Lung (tissue), 17 donors: ENCODE measurements at places on chromosomes 5 and 9. TPM values are rescaled to one million over a fixed set of nuclear protein-coding genes. Genes with fewer than 3 reads are reported as not detected.
A peak's percentile ranks its signal among the peaks of the same experiment; 100 is the strongest.

GRCh38 chr9:134494273-134494815 is 147.3 kb upstream of the COL5A1 start:
- H3K4me3 ChIP-seq = no peak overlapping the region
- no peaks in the 10 kb centered on the region for H3K4me1 ChIP-seq
- no peaks in the 10 kb centered on the region for H3K27me3 ChIP-seq
- no peak overlapping the region for H3K27ac ChIP-seq
- DNase-seq = no peak
- no peaks in the 10 kb centered on the region for H3K36me3 ChIP-seq

- no peaks in the 10 kb centered on the region for H3K36me3 ChIP-seq
- DNase-seq = peak; percentile 65
- peaks cover 10% of the 10 kb centered on the region for H3K4me1 ChIP-seq
- no peak overlapping the region for H3K4me3 ChIP-seq
Measured at GRCh38 chr5:144142139-144142823, 28.2 kb downstream of the YIPF5 start.

GRCh38 chr9:128020692-128021091 is 39.9 kb upstream of the EEIG1 start:
- no peak for DNase-seq
- no peaks in the 10 kb centered on the region for H3K4me1 ChIP-seq
- no peaks in the 10 kb centered on the region for H3K27me3 ChIP-seq
- H3K4me3 ChIP-seq = no peak overlapping the region

DNA sequence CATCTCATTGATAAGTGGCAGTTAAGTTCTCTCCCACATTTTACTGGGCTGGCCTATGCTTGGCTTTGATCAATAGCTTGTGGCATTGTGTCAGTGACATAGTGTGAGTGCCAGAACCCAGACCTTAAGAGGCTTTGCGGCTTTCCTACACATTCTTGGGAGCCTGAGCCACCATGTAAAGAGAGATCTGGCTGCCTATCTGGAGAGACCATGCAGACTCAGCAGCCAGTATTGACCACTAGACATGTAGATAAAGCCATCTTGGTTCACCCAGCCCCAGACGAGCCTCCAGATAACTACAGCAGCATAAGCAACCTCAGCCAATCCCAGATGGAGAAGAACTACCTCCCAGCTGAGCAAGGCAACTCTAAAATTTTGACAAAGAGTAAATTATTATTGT is 28.6 kb downstream of the C9orf153 start:
- H3K4me1 ChIP-seq = no peaks in the 10 kb centered on the region
- no peak overlapping the region for H3K27ac ChIP-seq
- no peaks in the 10 kb centered on the region for H3K27me3 ChIP-seq
- peaks cover 3% of the 10 kb centered on the region for H3K36me3 ChIP-seq
- no peak for DNase-seq
- H3K4me3 ChIP-seq = no peak overlapping the region

- H3K27ac ChIP-seq = no peak overlapping the region
- H3K36me3 ChIP-seq = no peaks in the 10 kb centered on the region
- H3K4me1 ChIP-seq = no peaks in the 10 kb centered on the region
- DNase-seq = no peak
- no peak overlapping the region for H3K4me3 ChIP-seq
Measured at GRCh38 chr9:93869088-93869487, 86.1 kb downstream of the BARX1 start.

- H3K4me1 ChIP-seq = peaks cover 31% of the 10 kb centered on the region
- H3K36me3 ChIP-seq = no peaks in the 10 kb centered on the region
- no peak for DNase-seq
- H3K27me3 ChIP-seq = no peaks in the 10 kb centered on the region
Measured at GRCh38 chr9:4592295-4592694, 69.8 kb upstream of the PLPP6 start.

DNA sequence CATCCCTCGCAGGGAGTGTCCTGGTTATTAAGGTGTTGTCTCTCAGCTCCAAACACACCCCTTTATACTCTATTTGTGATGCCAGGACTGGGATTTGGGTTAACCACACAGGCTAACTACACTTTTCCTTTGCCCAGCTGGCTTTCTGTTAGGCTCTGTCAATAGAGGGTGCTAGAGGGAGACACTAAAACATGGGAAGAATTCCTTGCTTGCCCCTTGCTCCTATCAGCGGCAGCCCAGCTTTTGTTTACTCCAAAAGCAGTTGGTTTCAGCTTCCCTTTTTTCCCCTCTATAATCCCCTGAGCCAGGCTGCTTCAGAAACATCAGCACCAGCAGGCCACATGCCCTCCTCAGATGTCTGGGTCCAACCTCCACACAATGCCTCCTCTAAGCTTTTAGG is 297.1 kb downstream of the KCTD16 start:
- peaks cover 22% of the 10 kb centered on the region for H3K4me1 ChIP-seq
- no peaks in the 10 kb centered on the region for H3K36me3 ChIP-seq
- DNase-seq = peak; percentile 75
- H3K4me3 ChIP-seq = no peak overlapping the region
- no peak overlapping the region for H3K27ac ChIP-seq

DNA sequence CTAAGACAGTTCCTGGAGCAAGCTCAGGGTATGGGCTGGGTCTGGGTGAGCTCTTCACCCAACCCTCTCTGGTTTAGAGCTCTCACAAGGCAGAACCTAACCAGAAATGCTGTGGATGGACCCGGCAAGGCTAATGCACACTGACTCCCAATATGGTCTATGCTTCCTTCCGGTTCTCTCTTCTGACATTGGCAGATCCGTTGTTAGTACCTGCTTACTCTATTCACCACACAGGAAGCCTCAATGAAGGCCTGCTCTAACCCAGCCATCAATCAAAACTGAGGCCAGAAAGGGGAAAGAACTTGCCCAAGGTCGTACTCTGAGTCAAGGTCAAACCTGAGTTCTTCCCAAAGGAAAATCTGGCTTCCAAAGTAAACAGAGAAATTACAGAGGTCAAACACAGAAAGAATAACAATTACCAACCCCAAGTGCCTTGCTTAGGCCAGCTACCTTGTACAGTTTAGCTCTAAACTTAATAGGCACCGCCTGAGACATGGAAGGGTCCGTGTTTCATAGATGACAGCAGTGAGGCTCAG is 46.0 kb upstream of the AKNA start:
- DNase-seq = no peak
- H3K4me1 ChIP-seq = no peaks in the 10 kb centered on the region
- no peaks in the 10 kb centered on the region for H3K27me3 ChIP-seq
- no peaks in the 10 kb centered on the region for H3K36me3 ChIP-seq
- H3K27ac ChIP-seq = no peak overlapping the region
- no peak overlapping the region for H3K4me3 ChIP-seq

DNA sequence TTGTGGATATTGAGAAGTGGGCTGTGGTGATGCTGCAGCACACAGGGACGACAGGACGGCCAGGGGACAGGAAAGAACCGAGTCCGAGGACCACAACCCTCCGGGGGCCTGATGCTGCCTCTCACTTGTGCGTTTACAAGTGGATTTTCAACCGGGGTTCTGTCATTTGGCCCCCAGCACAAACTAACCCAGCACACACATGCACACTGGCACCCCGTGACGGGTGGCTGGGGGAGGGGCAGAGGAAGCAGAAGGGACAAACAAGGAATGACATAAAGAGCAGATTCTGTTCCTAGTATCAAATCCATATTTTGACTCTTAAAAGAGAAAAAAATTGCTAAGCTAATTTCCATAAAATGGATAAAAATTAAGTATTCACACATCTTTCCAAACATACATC is 18.3 kb upstream of the ZFYVE16 start:
- no peak overlapping the region for H3K27ac ChIP-seq
- no peak for DNase-seq
- no peaks in the 10 kb centered on the region for H3K27me3 ChIP-seq
- no peak overlapping the region for H3K4me3 ChIP-seq
- no peaks in the 10 kb centered on the region for H3K36me3 ChIP-seq

DNA sequence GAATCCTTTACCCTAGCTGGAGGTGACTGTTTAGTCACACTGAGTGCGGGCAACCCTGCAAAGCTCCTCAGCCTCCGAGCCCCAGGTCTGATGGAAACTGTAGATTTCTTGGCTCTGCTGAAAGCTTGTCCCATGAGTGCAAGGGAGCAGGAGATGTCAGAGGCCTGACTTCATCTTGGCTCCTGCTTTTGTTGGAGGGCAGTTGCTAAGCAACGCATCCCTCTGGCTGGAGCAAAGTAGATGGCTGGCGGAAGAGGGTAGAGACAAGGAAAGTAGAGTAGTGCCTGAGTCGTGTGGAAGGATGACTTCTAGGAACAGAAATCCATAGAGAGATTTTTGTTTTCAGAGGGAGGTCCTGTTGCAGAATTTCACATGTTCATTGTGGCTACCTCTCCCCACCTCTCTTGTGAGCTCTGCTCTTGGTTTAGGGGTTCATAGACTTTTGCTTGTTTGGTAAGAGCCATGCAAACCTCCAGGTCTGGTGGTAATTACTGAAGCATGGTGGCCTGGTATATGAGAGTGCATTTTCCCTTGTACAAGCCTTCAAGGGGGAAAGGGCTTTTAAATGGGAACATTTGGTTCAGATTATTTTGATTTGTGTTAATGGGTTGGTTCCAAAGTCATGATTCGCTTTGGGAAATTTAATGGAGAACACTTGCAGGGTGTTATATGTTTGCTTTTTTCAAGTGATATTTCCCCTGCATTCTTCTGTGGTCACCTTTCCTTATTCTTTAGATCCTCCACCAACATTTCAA is 71.5 kb downstream of the ARHGAP26 start:
- no peaks in the 10 kb centered on the region for H3K27me3 ChIP-seq
- no peaks in the 10 kb centered on the region for H3K36me3 ChIP-seq
- DNase-seq = peak; percentile 38

GRCh38 chr9:88481933-88482332 is 53.0 kb upstream of the NXNL2 start:
- DNase-seq = no peak
- H3K27me3 ChIP-seq = no peaks in the 10 kb centered on the region
- no peaks in the 10 kb centered on the region for H3K4me1 ChIP-seq

- no peaks in the 10 kb centered on the region for H3K4me1 ChIP-seq
- no peaks in the 10 kb centered on the region for H3K27me3 ChIP-seq
- no peak overlapping the region for H3K27ac ChIP-seq
- H3K4me3 ChIP-seq = no peak overlapping the region
- H3K36me3 ChIP-seq = no peaks in the 10 kb centered on the region
Measured at GRCh38 chr9:129225815-129226214, 47.8 kb upstream of the IER5L start.

GRCh38 chr9:83204047-83204446 is 141.1 kb upstream of the RASEF start:
- no peak for DNase-seq
- no peaks in the 10 kb centered on the region for H3K27me3 ChIP-seq
- no peaks in the 10 kb centered on the region for H3K4me1 ChIP-seq
- H3K36me3 ChIP-seq = no peaks in the 10 kb centered on the region
- no peak overlapping the region for H3K27ac ChIP-seq

GRCh38 chr9:137721899-137722298 is 103.1 kb downstream of the EHMT1 start:
- no peak overlapping the region for H3K4me3 ChIP-seq
- peaks cover 14% of the 10 kb centered on the region for H3K4me1 ChIP-seq
- H3K27ac ChIP-seq = no peak overlapping the region
- DNase-seq = no peak
- no peaks in the 10 kb centered on the region for H3K27me3 ChIP-seq
- peaks cover 3% of the 10 kb centered on the region for H3K36me3 ChIP-seq

DNA sequence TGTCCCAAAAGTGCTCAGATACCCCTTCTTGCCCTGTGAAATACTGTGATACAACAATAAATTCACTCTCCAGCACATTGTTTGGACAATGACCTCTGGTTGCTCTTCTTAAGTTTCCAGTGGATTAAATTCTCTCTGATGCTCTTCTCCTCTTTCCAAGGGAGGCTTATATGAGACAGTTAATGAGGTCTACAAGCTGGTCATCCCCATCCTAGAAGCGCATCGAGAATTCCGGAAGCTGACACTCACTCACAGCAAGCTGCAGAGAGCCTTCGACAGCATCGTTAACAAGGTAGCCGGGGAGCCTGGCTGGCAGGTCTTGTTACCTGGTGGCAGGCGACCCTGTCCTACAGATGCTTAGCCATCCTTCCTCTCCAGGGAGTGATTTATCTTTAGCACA is 226.5 kb downstream of the DOCK8 start:
- no peaks in the 10 kb centered on the region for H3K4me1 ChIP-seq
- H3K4me3 ChIP-seq = no peak overlapping the region
- H3K27me3 ChIP-seq = no peaks in the 10 kb centered on the region

GRCh38 chr9:9483175-9483574 is 1129.6 kb downstream of the PTPRD start:
- H3K4me1 ChIP-seq = peaks cover 8% of the 10 kb centered on the region
- no peaks in the 10 kb centered on the region for H3K27me3 ChIP-seq
- no peak overlapping the region for H3K27ac ChIP-seq
- no peak overlapping the region for H3K4me3 ChIP-seq

GRCh38 chr5:68187268-68188055 is 28.1 kb upstream of the PIK3R1 start:
- DNase-seq = peak; percentile 89
- H3K4me1 ChIP-seq = peaks cover 2% of the 10 kb centered on the region
- H3K27me3 ChIP-seq = no peaks in the 10 kb centered on the region
- no peak overlapping the region for H3K27ac ChIP-seq
- H3K36me3 ChIP-seq = no peaks in the 10 kb centered on the region
- H3K4me3 ChIP-seq = no peak overlapping the region

DNA sequence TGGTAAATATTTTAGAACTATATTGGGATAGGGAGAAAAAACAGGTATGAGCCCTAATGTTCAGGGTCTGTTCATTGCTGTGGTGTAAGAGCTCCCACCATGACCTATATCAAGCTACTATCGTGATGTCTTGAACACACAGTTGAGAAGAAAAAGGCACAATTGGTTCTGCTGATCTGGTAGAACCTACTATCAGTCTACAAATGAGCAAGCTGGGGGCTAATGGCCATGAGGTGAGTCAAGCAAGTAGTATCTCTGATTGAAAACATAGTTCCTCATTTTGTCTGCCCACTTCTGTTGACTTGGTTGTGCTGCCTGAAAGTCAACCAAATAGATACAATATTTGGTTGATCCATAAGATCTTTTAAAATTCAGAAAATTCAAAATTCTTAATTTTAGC is 1026.3 kb downstream of the CDH12 start:
- no peaks in the 10 kb centered on the region for H3K4me1 ChIP-seq
- no peak overlapping the region for H3K27ac ChIP-seq
- no peaks in the 10 kb centered on the region for H3K36me3 ChIP-seq

DNA sequence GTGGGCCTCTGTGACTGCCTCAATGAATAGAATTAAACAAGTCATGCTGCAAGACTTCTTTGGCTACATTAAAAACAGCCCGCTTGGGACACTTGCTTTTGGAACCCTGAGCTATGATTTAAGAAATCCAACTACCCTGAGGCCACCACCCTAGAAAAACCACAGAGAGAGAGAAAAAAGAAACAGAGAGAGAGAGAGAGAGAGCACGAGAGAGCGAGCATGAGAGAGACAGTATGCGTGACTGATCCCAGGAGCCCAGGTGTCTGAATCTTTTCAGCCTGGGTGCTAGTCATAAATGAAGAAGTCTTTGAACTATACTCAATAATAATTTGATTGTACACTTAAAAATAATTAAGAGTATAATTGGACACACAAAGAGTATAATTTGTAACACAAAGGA is 123.1 kb upstream of the FREM1 start:
- H3K27ac ChIP-seq = no peak overlapping the region

GRCh38 chr5:61842840-61843239 is 463.2 kb upstream of the KIF2A start:
- no peaks in the 10 kb centered on the region for H3K4me1 ChIP-seq
- DNase-seq = no peak
- H3K4me3 ChIP-seq = no peak overlapping the region
- H3K36me3 ChIP-seq = no peaks in the 10 kb centered on the region
- H3K27ac ChIP-seq = no peak overlapping the region

Gene ANGPTL2
- 7.5 TPM for polyA plus RNA-seq

Gene HAPLN1
- 0.26 TPM for polyA plus RNA-seq

Gene HAVCR2
- polyA plus RNA-seq = 38.4 TPM

Gene GNE
- polyA plus RNA-seq = 5.1 TPM

Gene SLC24A2
- polyA plus RNA-seq = not detected

Gene ZNF658
- polyA plus RNA-seq = 1.3 TPM
